ENCODE measurements at places on chromosomes 7 and 10.
A peak's percentile ranks its signal among the peaks of the same experiment; 100 is the strongest.

GRCh38 chr10:107686095-107686494 is 521.6 kb upstream of the SORCS1 start:
- no peaks in the 10 kb centered on the region for H3K27me3 ChIP-seq
- no peak overlapping the region for H3K27ac ChIP-seq
- no peak for DNase-seq
- H3K36me3 ChIP-seq, result no peaks in the 10 kb centered on the region

DNA sequence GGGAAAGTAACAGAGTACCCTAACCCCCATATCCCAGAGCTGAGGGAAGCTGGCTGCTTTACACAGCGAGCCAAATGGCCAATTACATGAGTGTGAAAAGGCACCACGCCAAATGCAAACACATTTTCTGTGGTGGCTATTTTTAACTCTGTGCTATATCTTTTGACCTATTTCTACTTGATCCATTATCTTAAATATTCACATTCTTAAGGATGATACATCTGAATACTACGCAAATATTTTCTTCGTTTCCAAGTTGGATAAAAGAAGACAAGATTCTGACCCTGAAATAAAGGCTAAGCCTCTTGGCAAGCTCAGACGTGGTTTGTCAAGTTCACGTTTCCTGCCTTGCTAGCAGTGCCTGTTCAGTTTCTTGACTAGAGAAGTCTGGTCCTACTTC is 146.7 kb upstream of the TMEM196 start:
- no peak overlapping the region for H3K27ac ChIP-seq
- H3K4me1 ChIP-seq, result no peaks in the 10 kb centered on the region
- H3K36me3 ChIP-seq, result no peaks in the 10 kb centered on the region
- no peak for DNase-seq

GRCh38 chr10:72567889-72568640 is 57.8 kb downstream of the MICU1 start:
- H3K36me3 ChIP-seq, result no peaks in the 10 kb centered on the region
- no peak overlapping the region for H3K27ac ChIP-seq
- no peak for DNase-seq
- H3K27me3 ChIP-seq, result no peaks in the 10 kb centered on the region
- peaks cover 4% of the 10 kb centered on the region for H3K4me1 ChIP-seq
- no peak overlapping the region for H3K4me3 ChIP-seq

DNA sequence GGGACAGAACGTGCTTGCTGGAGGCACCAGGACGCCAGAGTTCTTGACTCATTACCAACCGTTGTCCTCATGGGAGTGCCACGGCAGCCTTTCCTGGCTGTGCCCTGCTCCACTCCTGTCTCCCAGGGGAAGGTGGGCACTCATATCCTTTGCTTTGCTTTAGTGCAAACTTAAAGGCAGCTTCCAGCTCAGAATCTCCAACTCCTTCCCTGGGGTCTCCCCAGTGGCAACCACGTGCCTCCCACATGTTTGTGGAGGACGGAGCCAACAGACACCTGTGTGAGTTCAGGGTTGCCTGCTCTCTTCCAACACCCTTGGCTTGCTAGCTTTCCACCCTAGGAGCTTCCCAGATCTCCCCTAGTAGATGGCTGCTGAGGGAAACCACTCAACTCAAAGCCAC is 52.0 kb upstream of the HMX3 start:
- H3K4me1 ChIP-seq, result no peaks in the 10 kb centered on the region
- H3K36me3 ChIP-seq, result no peaks in the 10 kb centered on the region
- no peaks in the 10 kb centered on the region for H3K27me3 ChIP-seq
- no peak for DNase-seq
- no peak overlapping the region for H3K4me3 ChIP-seq

GRCh38 chr10:119768455-119769094 is 42.7 kb downstream of the INPP5F start:
- DNase-seq, result no peak
- H3K4me1 ChIP-seq, result no peaks in the 10 kb centered on the region
- no peaks in the 10 kb centered on the region for H3K36me3 ChIP-seq
- no peak overlapping the region for H3K27ac ChIP-seq
- H3K27me3 ChIP-seq, result no peaks in the 10 kb centered on the region
- no peak overlapping the region for H3K4me3 ChIP-seq

GRCh38 chr7:104096683-104097082 is 107.2 kb upstream of the RELN start:
- DNase-seq, result peak; percentile 20
- no peak overlapping the region for H3K4me3 ChIP-seq
- H3K27me3 ChIP-seq, result no peaks in the 10 kb centered on the region
- no peak overlapping the region for H3K27ac ChIP-seq
- no peaks in the 10 kb centered on the region for H3K4me1 ChIP-seq
- H3K36me3 ChIP-seq, result no peaks in the 10 kb centered on the region

Measured in MM.1S (cell line).